CD4-positive, alpha-beta T cell treated with Interleukin-6 at 100 ng/mL for 8 hours (primary cell): ENCODE measurements at places on chromosomes 12 and 14.

GRCh38 chr14:20498622-20499021 is 6.7 kb upstream of the RNASE10 start:
- no peak for DNase-seq

GRCh38 chr12:5222011-5222461 is 178.4 kb downstream of the KCNA5 start:
- no peak for DNase-seq

DNA sequence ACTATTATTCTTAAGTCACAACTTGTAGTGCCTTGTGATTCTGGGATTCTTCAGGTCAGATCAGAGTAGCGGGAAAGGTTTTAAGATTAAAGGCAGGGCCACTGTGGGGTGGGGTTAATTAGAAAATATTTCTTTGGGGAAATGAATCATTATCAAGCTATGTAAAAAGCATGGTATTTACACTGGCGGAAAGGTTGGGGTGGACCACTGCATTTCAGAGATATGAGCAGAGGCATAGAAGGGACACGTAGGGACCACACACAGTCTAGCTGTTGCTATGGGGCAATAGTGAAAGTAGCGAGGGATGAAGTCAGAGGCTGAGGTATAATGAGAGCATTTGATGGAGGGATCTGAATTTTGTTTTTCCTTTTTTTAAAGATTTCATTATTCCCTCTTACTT is 31.7 kb upstream of the KCNH3 start:
- DNase-seq, result no peak

DNA sequence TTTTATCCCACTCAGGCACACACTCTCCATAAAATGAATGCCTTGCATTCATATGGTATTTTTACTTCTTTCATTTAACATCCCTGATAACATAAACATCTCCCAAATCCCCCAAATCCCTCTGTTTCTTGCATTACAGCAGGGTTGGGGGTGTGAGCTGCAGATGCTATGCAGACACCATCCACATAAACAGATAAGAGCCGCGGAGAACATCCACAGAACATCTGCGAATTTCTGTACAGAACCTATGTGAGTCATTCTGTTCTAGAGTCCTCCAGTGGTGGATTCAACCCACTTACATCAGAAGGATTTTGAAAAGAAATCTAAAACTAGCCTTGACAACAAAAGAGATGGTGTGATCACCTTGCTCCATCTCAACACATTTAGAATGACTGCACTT is 20.3 kb downstream of the FBLN5 start:
- DNase-seq, result no peak

GRCh38 chr14:74698465-74698864 is 14.4 kb downstream of the AREL1 start:
- no peak for DNase-seq

- DNase-seq, result no peak
These were observed 4.5 kb upstream of the NYNRIN start for GRCh38 chr14:24394275-24394674.

DNA sequence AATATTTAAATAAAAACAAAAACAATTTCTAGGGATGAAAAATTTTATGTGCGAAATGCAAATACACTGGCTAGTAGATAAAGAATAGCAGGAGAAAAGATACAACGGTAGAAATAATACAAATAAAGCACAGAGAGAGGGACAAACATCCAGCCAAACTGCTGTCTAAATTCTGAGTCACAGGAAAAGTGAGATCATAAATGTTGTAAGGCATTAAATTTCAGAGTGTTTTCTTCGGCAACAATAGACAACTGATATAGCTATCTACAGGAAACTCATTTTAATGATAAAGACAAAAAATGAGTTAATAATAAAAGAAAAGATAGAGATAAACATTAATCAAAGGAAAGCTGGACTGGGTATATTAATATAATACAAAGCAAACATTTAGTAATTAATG is 122.2 kb downstream of the NTS start:
- DNase-seq, result no peak

DNA sequence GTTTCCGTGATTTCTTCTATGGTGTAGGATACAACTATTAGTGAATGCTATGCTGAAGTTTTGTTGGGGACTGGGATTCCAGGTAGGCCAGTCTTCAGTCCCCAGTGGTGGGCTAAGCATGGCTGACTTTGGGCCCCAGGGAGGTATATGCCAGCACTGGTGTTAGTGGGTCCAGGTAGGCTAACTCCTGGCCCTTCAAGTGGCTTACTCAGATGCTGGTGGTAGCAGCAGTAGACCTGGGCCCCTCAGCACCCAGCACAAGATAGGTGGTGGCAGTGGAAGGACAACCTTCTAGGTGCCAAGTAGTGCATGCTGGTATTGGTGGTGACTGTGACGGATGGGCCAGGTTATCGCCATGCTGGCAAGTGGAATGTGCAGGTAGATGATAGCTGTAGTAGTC is 955.1 kb downstream of the TMTC2 start:
- DNase-seq, result no peak

GRCh38 chr12:442235-442884 is 17.4 kb upstream of the B4GALNT3 start:
- DNase-seq, result peak; percentile 36

GRCh38 chr14:87067591-87067990 is 925.4 kb downstream of the GALC start:
- no peak for DNase-seq

DNA sequence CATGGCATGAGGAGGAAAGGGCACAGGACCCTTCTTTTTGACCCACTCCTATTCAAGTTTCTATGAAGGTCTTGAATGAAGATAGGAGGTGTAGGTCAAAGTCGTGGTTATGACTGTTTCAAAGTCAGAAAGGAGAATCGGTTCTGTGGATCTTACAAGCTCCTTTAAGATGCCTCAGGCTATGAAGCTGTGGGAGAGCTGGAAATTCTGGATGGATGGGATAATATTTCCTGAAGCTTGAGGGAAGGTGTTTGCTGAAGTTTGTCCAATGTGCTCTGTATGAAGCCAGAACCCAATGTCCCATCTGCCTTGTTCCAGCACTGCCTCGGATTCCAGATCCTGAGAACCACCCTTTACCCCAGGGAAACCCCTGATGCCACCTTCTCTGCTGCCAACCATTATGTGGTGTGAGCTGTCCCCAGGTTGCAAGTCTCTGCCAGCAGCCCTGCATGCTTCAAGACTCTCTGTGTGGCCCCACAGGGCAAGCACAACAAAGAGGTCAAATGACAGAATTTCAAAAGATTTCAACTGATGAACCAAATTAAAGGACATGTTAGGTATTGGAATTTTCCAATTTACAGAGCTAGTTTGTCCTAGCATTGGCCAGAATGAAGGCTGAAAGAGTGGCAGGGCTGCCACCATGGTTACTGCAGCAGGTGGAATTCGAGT is 472.0 kb downstream of the RGS6 start:
- DNase-seq, result no peak

DNA sequence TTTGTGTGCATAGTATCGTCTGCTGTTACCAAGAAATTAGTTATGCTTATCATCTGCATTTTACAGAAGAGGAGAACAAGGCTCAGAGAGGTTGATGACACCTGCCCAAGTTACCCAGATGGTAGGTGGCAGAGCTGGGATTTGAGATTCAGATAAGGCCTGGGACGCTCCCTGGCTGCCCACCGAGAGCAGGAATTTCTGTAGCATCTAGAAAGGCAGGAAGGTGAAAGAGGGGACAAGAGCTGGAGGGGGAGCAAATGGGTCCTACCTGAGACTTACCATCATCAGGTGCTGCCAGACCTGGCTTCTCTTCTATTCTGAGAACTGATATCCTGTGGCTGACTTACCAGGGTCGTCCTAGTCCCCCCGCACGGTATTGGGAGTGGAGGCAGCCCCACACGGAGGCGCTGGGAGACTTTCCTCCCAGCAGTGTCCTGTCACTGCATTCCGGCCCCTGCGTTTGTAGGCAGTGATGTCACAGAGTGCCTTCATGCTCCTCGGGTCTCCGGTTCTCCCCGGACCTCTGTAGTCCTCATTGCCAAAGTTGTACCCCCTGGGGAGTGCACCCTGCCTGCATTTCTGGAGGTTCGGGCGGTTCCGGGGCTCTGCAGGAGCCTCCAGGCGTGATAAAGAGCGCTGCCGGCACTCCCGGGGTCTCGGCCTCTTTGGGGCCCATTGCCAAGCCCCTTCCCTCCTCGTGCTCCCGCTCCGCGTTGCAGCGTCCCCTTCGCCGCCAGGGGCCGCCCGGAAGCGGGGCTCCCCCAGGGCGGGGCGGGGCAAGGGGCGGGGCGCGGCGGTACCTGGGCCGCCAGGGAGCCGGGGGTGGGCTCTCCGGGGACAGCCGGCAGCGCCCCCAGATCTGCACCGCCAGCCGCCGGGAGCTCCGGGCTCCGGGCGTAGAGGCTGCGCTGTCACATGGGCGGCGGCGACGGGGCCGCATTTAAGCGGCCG is at the start of gene CABP1:
Gene CABP1, plus strand, starts transcription at position 856 of the 951 bp plus-strand sequence. Its CDS starts 60 bp downstream, at position 916.
- DNase-seq, result peak; percentile 46

DNA sequence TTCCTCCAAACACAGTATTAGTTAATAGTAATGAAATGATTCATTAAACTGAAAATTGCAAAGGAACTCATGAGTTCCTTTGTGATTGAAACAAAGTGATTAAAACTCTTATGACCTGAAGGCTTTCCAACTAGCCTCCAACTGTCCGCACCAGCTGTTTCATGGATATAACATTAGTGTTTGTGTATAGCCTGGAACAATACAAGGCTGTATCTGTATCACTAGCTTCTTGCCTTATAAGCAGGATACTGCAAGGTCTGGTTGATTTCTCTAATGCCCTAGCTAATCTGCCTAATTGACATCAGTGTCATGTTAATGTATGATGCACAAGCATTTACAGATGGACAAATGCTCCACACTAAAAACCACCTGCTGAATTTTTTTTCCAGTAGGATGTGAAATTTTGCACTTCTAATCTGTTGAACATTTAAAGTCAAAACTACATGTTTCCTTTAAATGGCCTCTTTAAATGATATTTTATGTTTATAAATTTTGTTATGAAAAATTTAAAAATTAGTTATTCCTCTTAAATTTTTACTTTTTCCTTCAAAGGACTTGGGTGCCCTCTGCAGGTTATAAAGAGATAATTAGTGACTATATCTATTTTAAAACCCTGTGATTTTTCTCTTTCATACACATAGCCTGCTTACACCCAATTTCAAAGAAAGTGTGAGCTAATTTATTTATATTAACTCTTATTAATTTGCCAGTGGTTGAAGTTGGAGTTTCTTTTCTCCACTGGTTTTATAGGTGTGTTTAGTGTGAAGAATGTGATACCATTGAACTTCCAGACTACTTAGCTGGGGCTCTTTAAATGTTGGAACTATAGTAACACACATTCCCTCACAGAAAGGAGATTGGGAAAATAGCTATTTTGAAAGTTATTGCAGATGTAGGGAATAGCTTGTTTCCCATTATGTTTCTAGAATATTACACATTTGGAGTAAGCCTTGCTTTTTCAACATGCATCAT is 25.4 kb downstream of the AP5M1 start:
- DNase-seq, result no peak

GRCh38 chr12:48183876-48184548 is 568 bp downstream of the CCDC184 start:
- no peak for DNase-seq

GRCh38 chr12:72135021-72135301 is 137.2 kb upstream of the TRHDE start:
- DNase-seq, result no peak

DNA sequence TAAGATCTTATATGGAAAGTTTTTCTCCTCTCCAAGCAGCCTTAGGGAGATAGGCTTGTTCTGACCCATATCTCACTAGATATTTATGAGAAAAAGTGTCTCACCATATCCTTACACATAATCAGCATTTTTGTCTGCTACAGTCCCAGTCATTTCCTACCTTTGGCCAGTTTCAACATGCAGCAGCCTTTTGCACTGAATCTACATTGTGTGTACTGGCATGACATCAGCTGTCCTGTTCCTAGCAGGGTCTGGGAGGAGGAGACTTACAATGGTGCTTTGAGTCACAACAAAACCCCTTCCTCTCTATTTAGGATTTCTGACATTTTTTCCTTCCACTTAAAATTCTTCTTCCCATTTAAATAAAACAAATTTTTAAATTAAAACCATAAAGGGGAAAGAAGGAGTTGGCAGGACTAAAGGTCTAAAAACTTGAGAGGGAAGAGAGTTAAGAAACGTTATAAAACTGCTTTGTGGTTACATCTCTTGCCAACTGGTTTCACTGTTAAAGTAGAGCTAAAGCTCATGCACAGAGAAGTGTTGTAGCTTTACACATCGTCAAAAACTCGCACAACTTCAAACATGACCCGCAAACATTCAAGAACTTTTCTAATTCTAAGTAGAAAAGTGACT is 53.3 kb upstream of the CERS5 start:
- DNase-seq, result peak; percentile 20

GRCh38 chr14:70828188-70828587 is 18.9 kb upstream of the MAP3K9 start:
- DNase-seq, result no peak

- DNase-seq, result no peak
These were observed 662 bp upstream of the BATF start for GRCh38 chr14:75521415-75522199.

GRCh38 chr12:69476276-69477017 is 6.3 kb downstream of the FRS2 start:
- DNase-seq, result no peak

GRCh38 chr14:105490267-105490571 is 827 bp upstream of the TEDC1 start:
- no peak for DNase-seq

GRCh38 chr12:62603811-62604098 is 137.1 kb downstream of the MON2 start:
- no peak for DNase-seq

GRCh38 chr14:100728962-100729361 is 2.3 kb downstream of the DLK1 start:
- DNase-seq, result no peak

DNA sequence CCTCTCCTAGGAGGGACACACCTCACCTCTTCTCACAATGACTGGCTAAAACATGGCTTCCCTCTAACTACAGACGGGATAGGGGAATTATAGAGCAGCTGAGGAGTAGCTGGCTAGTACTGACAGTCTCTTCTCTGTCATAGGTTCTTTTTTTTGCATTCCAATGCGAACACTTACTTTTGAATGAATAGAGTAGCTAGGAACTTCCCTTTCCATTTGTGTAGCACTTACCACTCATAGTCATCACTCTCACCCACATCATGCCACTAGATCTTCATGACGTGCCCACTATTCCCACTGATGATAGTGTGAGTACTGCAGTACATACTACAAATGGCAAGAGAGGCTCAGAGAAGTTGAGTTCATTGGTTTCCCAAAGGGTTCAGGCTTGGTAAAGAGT is 143.9 kb upstream of the HIF1A start:
- DNase-seq, result no peak

DNA sequence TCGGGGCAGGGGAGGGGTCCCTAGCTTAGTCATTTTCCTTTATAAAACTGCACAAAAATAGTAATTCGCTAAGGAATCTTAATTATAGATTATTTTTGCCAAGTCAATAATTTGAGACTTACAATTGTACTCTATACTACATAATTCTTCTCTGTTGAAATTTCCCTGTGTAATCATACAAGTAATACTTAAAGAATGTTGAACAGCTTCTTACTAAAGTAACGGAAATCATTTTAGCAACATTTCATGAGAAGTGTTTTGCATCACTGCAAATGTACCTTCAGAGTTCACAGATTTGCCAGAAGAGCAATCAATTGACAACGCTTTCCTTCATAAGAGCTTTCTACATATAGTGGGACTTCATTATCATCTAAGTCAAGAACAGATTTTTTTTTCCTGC is 7.9 kb upstream of the GNG2 start:
- no peak for DNase-seq
